Smooth muscle cell of trachea (primary cell): ENCODE measurements at places on chromosomes 6 and 20. TPM values are rescaled to one million over a fixed set of nuclear protein-coding genes. Genes with fewer than 3 reads are reported as not detected.

TINAG gene
- 0.58 TPM in 1 of 2 replicates, not detected in the other for total RNA-seq

ZNF311 gene
- 1.8 and 1.9 TPM in 2 replicates for total RNA-seq

CFAP206 gene
- 0.44 and 0.50 TPM in 2 replicates for total RNA-seq

POPDC3 gene
- total RNA-seq = 14.3 and 22.5 TPM in 2 replicates

PGC gene
- total RNA-seq = not detected in 2 replicates

EEF1A2 gene
- 0.87 and 8.6 TPM in 2 replicates for total RNA-seq

SLC52A3 gene
- total RNA-seq = not detected in 2 replicates

C6orf132 gene
- total RNA-seq = 0.29 and 0.99 TPM in 2 replicates

PABPC1L gene
- 11.5 and 14.1 TPM in 2 replicates for total RNA-seq

LY6G6C gene
- not detected in 2 replicates for total RNA-seq

GRM1 gene
- under 0.01 TPM in 2 replicates for total RNA-seq

PACSIN1 gene
- 0.15 TPM in 1 of 2 replicates, not detected in the other for total RNA-seq

ZCCHC3 gene
- total RNA-seq = 10.3 and 13.2 TPM in 2 replicates

ABHD16B gene
- total RNA-seq = not detected in 2 replicates

SOX18 gene
- total RNA-seq = 0.29 TPM in 1 of 2 replicates, not detected in the other

JPH2 gene
- total RNA-seq = under 0.01 and 0.50 TPM in 2 replicates

AGPAT4 gene
- 12.9 and 14.1 TPM in 2 replicates for total RNA-seq

ACSS1 gene
- total RNA-seq = 1.3 and 2.6 TPM in 2 replicates

NOTCH4 gene
- 1.3 and 2.0 TPM in 2 replicates for total RNA-seq

ADGRF1 gene
- total RNA-seq = not detected in 2 replicates

KCNQ2 gene
- total RNA-seq = under 0.01 TPM in 1 of 2 replicates, not detected in the other

CFB gene
- total RNA-seq = 24.1 and 45.0 TPM in 2 replicates

BPIFA1 gene
- not detected in 2 replicates for total RNA-seq

HSF2 gene
- 28.9 and 33.3 TPM in 2 replicates for total RNA-seq

DDR1 gene
- 10.6 and 26.8 TPM in 2 replicates for total RNA-seq

ENPP5 gene
- total RNA-seq = 0.17 and 0.29 TPM in 2 replicates

SRMS gene
- total RNA-seq = not detected in 2 replicates

LHFPL5 gene
- not detected in 2 replicates for total RNA-seq

VGLL2 gene
- not detected in 2 replicates for total RNA-seq

GLP1R gene
- not detected in 2 replicates for total RNA-seq

CALHM4 gene
- total RNA-seq = not detected in 2 replicates

PERP gene
- 34.5 and 46.6 TPM in 2 replicates for total RNA-seq

APCDD1L gene
- 3.6 and 17.5 TPM in 2 replicates for total RNA-seq

LBP gene
- not detected in 2 replicates for total RNA-seq

TRIM31 gene
- total RNA-seq = not detected in 2 replicates

XRN2 gene
- total RNA-seq = 86.3 and 130 TPM in 2 replicates

PACRG gene
- 1.3 TPM in 1 of 2 replicates, not detected in the other for total RNA-seq

THEMIS gene
- not detected in 2 replicates for total RNA-seq

BMP6 gene
- total RNA-seq = 0.87 and 1.3 TPM in 2 replicates
